ENCODE measurements at places on chromosomes 11 and 22.

DNA sequence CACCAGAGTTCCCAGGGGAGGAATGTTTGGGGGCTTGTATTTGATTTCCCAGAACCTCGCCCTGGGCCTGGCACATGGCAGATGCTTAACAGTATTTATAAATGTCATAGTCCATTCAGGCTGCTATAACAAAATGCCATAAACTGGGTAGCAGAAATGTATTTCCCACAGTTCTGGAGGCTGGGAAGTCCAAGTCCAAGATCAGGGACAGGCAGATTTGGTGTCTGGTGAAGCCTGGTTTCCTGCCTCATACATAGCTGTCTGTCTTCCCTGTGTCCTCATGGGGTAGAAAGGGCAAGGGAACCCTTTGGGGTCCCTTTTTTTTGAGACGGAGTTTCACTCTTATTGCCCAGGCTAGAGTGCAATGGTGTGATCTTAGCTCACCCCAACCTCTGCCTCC, 24.0 kb downstream of the KCTD21 start:
- DNase-seq, result no peak

- DNase-seq, result no peak
Observed at GRCh38 chr11:1708716-1709115, 11.7 kb downstream of the KRTAP5-6 start.

GRCh38 chr22:46293577-46294260, 3.0 kb upstream of the GTSE1 start:
- no peak for DNase-seq

DNA sequence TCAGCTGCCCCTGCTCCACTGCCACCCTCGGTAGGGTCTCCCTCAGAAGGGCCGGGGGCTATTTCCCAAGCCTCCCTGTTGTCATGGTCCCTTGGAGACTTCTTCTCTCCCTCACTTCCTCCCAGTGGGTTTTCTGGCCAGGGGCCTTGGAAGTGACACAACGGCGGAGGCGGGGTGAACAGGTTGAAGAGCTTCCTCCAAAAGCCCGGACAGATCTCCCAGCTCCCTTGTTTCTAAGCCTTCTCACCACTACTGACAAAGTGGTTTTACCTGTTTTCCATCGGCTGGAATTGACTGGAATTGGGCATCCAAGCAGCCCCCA, 14.5 kb downstream of the MYH9 start:
- no peak for DNase-seq

Data from activated T-cell treated with anti-CD3 and anti-CD28 coated beads, Interleukin-2, amount 50 U/mL, for 24 hours (primary cell).